Lung microvascular endothelial cell (primary cell): ENCODE measurements at places on chromosomes 12 and 14.
A peak's percentile ranks its signal among the peaks of the same experiment; 100 is the strongest.

DNA sequence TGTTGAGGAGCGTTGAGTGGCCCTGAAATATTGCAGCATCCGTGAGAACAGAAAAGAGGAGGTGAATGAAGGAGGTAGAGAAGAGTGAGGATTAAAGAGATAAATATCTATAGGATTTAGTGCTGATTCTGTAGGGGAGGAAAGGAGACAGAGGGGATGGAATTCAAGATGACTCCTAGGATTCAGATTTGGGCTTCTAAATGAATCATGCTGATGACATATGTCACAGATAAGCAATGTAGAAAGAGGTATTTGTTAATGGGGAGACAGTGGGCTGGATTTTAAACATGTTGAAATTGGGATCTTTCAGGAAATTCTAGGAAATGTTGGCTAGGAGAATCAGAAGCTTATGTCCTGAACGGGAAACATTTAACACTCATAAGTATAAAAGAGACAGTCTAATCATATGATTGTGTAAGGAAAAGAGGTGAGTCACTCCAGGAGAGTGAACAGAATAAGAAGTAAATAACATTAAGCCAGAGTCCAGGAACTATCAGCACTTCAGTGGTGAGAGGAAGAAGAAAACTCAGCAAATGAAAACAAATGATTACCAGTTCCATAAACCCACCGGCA lies 58.1 kb upstream of the DIO2 start:
- peak; percentile 19 for DNase-seq

GRCh38 chr14:99169776-99170356 lies 102.1 kb downstream of the BCL11B start:
- no peak for DNase-seq

- DNase-seq, result no peak
Observed at GRCh38 chr14:73180385-73180805, 44.1 kb downstream of the PSEN1 start.

- DNase-seq, result no peak
Observed at GRCh38 chr14:87756661-87757060, 236.3 kb downstream of the GALC start.
